ENCODE measurements at places on chromosomes 1 and 21.

DNA sequence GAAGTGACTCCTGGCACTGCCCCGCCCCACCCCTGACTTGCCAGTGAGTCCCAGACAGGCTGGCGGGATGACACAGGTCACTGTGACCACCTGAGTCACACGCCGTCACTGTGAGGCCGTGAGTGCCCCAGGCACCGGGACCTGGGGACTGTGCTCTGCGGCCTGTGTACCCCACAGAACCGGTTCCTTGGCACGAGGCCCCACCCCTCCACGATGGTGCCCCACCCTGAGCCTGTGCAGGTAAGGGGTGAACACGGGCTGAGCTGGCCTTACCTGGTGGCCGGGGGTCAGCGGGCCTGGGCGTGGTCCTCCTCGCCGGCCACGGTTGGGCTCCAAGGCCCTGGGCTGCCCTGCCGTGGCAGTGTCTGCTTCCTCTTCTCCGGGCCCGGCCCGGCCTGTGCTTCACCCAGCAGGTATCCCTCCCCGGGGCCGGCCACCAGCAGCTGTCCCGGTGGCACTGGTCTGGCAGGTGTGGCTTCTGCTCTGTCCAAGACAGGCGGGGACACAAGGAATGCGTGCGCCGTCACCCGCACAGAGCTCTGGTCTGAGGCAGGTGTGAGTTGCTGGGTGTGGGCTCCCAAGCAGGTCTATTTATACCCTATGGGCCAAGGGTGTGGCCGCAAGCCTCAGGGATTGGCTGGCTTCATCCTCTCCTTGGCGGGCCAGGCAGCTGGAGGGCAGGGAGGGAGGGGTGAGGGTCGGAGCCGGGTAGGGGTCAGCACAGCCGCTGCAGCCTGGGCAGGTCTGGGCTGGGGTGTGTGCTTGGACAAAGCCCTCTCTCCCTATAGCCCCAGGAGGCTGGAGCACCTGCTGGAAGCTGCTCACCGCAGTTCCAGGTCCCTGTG is at the start of gene RNF223:
RNF223 (minus strand) TSS at position 564 of the 845 bp plus-strand sequence. CDS start 1,740 bp downstream, outside the sequence.
- no peak for DNase-seq

GRCh38 chr1:206581571-206581981 is 30.7 kb downstream of the EIF2D start:
- DNase-seq = peak; percentile 65

- no peak for DNase-seq
Measured at GRCh38 chr1:8395433-8395866, 77.5 kb downstream of the SLC45A1 start.

DNA sequence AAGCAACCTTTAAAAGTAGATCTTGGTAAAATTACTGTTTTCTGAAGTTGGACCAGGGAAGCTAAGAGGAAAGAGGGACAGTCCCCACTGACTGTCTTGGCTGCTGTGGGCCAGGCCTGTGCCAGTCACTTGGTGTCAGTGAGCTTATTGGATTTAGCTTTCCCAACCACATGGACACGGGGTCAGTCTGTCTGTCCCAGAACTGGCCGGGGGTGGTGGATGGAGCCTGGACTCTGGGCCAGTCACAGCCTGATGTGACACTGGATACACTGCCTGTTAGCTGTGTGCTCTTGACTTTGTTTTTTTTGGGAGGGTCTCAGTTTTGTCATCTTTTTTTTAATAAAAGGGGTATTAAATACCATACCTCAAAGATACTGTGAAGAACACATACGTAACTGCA is 96.7 kb downstream of the GALNT2 start:
- DNase-seq = no peak

DNA sequence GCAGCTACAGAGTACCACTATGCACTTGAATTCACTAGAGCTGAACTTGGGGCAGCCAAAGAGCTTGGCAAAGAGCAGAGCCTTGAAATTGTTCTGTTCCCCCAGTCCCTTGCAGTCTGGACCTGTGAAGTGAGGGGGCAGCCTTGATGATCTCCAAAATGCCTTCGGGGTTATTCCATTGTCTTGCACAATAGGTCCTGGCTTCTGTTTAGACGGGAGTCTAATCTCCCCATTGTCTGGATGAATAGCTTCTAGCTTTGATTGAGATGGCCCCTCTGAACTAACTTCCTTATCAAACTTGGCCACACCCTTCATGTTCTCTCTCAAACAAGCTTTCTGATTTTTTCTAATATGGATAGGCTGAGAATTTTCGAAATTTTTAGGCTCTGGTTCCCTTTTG is 72.6 kb downstream of the PGM1 start:
- DNase-seq = no peak

DNA sequence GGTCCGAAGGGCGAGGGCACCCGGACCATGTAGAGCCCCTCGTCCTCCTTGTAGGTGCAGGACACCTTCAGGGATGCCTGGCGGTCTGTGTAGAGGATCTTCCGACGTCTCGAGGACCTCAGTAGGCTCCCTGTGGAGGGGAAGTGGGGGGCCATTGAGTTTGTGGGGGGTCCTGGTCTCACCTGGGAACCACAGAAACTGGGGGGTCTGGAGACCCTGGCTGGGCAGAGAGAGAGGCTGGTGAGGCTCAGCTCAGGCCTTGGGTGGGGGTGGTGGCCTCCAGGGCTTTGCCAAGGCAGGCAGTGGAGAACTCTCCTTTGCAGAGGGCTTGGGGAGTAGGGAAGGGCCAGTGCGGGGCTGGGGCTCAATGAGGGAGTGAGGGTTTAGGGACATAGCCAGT is 19.0 kb downstream of the MYOM3 start:
- DNase-seq = no peak

DNA sequence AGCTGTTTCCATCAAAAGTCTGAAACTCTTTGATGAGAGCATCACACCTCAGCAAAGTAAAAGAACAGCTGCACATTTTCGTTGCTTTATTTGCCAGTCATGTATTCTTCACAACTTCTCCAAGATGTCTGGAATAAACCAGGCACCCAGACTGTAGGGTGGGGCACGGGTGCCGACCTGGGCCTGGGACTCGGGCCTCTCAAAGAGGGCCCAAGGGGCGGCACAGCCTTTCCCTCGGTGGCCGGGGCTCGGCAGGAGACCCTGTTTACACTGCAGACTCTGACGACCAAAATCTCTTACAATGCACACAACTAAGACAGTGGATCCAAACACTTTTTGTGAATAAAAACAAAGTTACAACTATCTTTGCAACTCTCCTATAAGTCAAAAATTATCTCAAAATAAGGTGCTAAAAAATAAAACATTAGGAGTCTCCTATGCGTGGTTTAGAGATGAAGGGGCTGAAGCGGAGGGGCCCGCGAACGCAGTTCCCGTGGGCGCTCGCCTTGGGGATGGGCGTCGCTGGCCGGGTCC is 696 bp downstream of the LSS start:
- no peak for DNase-seq

DNA sequence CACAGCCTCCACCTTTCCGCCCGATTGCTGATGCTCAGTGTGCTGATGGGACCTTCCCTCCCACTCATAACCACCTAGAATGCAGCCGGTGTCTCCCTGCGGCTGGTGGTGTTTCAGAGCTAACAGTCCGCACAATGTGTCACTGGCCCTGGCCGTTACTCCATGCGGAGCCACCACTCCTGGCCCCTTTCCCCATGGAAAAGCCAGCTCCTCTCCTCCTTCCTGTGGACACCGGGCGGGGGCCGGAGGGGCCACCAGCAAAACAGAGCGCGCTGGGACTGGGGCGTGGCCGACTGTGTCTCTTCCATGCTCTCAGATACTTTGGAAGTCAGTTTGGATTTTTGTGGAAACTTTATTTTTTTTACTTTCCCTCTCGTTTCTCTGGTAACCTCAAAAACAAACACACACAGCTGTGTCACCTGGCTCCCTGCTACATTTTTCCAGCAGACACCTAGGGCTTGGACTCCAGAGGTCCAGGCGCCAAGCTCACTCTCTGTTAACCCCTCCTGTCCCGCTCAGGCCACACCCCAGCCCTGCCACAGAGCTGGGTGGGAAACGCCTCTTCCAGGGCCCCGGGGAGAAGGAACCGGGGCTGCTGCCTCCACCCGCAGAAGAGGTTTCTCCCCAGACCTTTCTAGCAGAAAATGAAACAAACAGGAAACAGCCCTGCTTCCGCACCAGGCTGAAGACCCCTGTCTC is 32.5 kb upstream of the COL6A2 start:
- no peak for DNase-seq

GRCh38 chr1:173208146-173208545 is 1.0 kb upstream of the TNFSF4 start:
- no peak for DNase-seq

DNA sequence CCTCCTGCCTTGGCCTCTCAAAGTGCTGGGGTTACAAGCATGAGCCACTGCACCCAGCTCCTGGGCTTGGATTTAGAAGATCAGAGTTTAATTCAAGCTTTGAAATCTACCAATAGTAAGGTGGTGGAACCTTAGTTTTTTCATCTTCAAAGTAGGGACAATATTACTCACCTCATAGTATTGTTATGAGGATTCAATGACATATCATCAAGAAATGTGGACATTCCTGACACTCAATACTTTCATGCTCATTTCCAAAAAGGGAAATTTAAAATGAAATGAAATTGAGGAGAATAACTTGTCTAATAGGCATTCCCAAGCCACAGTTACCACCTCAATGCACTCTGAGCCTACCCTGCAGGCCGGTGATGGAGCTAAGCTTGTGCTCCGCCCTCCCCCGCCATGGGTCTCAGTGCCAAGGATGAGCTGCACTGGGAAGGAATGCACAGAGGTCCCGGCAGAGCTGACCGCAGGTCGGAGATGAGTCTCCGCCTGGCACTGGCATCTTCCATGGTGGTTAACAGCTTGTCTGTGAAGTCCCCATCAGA is 56.5 kb upstream of the BCAR3 start:
- no peak for DNase-seq

- no peak for DNase-seq
Measured at GRCh38 chr1:229124520-229125124, 146.3 kb upstream of the RAB4A start.

GRCh38 chr1:171680339-171680738 is 27.9 kb upstream of the MYOC start:
- no peak for DNase-seq

DNA sequence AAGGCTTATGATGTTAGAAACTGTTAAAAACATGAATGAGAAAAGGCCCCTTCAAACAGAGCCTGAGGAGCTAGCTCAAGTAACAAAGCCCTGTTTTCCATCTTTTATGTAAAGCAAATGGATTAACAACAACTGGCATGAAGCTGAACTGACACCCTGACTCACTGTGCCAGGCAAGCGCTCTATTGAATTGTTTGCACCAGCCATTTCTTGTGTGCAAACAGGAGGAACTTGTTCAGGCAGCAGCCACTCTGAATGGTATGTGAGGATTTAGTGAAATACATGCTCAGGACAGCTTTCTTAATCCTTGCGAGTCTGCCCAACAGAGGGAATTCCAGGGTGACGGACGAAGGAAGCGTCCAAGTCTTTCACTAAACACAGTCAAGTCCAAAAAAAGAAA is 291.1 kb upstream of the ADGRL2 start:
- DNase-seq = no peak

DNA sequence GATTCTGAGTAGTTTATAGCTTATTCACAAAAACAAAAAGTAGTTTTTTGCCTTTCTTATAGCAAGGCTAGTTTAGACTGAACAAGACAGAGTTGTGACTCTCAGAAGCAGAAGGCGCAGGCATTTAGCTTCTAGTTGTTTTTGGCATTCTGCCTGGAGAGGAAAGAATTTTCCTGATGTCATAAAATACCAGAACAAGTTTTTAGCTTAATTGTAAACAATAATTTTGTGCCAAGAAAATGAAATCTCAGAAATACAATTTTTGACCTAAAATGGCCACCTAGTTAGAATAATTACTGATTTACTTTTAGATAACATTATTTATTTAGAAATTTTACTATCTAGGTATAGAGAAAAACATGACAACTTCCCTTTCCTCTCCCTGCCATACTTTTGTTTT is 1.0 kb downstream of the DNAJB4 start:
- DNase-seq = no peak

DNA sequence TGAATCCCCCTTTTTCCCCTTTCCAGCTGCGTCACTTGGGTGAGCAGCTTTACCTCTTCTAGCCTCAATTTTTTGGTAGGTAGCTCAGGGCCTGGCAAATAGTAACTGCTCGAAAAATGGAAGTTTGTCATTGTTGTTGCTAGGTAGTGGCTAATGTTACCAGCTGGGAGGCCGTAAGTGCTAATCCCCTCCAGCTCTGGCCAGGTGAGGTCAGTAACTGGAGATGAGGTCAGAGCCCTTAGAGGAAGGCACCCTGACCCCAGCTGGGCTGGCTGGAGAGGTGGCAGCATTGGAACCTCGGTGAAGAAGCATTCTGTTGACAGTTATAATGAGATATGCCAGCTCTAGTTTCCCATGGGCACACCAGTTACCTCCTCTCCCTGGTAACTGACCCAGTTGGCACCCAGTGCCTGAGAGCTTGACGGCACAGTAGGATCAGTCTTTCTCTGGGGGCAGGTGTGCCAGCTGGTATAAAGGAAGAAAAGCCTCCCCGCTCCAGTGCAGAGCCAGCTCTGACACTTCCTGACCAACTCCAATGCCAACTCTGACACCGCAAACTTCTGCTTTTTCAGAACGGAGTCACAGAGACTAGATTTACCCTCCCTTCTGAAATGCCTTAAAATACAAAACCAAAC is 35.0 kb upstream of the SLC2A1 start:
- no peak for DNase-seq

- no peak for DNase-seq
Measured at GRCh38 chr21:16192902-16193301, 463.1 kb downstream of the USP25 start.

DNA sequence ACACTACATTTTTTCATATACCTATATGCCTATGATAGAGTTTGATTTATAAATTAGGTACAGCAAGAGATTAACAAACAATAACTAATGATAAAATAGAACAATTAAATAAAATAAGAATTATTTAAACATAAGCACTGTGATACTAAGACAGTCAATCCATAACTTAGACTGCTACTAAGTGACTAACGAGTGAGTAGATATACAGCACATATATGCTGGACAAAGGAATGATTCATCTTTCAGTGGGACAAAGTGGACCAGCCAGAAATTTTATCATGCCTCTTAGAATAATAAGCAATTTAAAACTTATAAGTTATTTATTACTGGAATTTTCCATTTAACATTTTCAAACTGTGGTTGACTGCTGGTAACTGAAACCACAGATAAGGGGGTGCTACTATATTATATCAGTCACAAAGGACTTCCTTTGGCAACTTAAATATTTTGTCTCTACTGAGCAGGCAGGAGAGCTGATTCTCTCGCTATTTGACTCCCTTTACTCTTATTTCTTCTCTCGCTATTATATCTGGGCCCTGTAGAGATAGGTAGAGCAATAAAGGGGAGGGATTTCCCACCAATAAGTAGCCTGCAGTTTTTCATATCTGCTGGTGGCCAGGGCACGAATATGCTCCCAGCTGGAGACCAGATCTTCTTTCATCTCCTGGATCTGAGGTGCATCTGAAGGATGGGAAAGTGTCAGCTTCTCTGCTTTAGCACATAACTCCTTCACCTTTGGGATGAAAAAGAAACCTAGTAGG is 10.8 kb downstream of the SPTA1 start:
- no peak for DNase-seq

GRCh38 chr1:230542054-230542453 is 100.2 kb upstream of the COG2 start:
- no peak for DNase-seq

DNA sequence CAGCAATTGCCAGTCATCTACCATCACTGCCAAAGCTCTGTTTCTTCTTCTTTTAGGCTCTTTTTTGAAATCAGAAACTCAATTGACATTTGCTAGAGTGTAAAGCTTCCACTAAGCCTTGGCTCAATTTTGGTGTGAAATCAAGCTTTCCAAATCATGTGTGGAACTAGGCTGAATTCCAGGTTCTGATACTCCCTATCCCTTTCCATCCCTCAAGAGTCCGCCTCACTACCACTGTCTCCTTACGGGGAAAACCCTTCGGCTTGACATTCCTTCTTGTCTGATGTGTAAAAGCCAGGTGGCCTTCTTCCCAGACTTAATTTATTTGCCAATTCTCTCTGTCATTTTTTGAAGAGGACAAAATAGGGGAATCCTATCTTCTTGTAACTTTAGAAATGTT is 47.2 kb upstream of the PRMT6 start:
- no peak for DNase-seq

Measured in activated T-helper 9 cell treated with anti-CD3 and anti-CD28 coated beads, Interleukin-2, amount 50 U/mL, for 16 hours (primary cell).